Globus pallidus (tissue), 1 donor: ENCODE measurements at places on chromosomes 6 and 20.

- peak; percentile 5 for DNase-seq
Measured at GRCh38 chr20:53157443-53158408, 185.6 kb downstream of the TSHZ2 start.

- DNase-seq: peak; percentile 79
Measured at GRCh38 chr20:50242863-50243609, 52.4 kb downstream of the CEBPB start.

DNA sequence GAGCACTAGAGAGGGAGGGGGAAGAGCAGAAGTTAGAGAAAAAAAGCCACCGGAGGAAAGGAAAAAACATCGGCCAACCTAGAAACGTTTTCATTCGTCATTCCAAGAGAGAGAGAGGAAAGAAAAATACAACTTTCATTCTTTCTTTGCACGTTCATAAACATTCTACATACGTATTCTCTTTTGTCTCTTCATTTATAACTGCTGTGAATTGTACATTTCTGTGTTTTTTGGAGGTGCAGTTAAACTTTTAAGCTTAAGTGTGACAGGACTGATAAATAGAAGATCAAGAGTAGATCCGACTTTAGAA is 2.0 kb downstream of the ID4 start:
- DNase-seq: no peak

DNA sequence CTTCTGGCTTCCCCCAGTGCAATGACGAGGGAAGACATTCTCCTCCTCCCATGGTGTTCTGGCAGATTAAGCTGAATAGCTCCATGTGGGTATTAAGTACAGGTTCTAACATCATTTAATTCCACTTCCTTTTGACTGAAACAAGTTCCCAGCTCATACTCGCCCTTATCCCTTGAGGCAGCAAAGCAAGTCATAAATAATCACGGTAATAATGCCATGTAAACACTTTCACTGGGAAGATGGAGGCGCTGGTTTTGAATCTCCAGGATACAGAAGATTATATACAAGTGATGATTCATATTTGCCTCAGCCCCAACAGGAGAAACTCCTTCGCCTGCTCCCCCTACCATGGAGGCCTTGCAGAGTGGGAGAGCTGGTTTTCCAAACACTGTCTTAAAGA is 141.3 kb downstream of the PXDC1 start:
- no peak for DNase-seq

DNA sequence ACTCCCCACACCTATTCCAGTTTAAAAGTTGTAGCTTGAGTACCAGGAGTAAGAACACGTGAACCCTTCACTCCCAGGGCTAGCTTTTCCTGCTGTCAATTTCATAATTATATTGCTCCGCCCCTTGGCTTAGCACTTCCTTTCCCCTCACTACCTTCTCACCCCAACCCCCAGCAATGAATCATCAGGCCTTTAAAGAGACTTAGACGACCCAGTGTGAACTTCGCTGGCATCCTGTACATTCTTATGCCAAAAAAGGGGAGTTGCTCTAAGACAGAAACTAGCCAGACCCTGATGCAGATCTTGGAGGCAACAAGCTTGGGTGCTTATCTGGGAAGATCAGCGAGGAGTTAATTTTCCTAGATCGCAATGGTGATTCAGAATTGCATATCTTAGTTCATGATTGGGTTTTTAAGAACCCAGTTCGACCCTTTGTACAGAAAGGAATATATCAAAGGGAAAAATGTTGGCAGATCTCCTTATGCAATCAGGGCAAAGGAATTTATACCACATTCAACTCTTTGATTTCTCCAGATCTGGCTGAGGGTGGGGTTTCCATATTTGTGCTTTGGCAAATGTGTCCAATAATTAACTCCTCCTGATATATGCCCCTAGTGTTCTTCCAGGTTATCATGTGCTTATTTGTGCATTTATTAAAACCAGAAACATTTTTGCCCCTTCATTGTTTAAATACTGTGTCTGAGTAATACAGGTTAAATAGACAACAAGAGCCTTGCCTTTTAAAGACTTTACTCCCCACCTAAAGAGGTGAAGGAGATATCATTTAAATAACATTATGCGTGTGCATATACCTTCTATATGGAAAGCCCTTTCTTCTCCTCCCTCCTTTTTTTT is 8.1 kb upstream of the ATXN1 start:
- DNase-seq: no peak

DNA sequence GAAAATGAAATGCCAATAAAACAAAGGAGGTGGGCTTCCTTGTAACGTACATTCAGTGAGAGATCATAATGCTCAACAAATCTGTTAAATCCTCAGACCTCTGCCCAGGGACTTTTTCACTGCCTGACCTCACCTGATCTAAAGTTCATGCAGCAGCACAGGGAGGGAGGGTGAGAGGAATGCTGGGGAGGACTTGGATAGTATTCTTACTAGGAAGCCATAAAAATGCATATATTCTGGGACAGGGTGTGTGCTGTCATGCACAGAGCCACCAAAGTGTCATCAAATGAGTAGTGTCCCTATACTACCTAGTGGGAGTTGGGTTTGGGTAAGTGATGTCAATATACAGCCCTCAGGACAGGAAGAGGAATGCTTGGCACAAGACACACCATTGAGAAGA is 32.6 kb downstream of the CLIC5 start:
- DNase-seq: no peak

- peak; percentile 82 for DNase-seq
Measured at GRCh38 chr20:33443512-33444239, at the start of gene SNTA1. TSS of gene SNTA1 (minus strand) at chr20:33443763. CDS start at chr20:33443620, 143 bp downstream.

- peak; percentile 55 for DNase-seq
Measured at GRCh38 chr6:105164418-105164817, 15.4 kb downstream of the POPDC3 start.

GRCh38 chr20:14401479-14402138 is 64.2 kb upstream of the FLRT3 start:
- DNase-seq: no peak

GRCh38 chr6:41042226-41043055 is at the start of gene TSPO2:
TSS of gene TSPO2 (plus strand) at chr6:41042467. CDS start at chr6:41042986, 519 bp downstream.
- no peak for DNase-seq

DNA sequence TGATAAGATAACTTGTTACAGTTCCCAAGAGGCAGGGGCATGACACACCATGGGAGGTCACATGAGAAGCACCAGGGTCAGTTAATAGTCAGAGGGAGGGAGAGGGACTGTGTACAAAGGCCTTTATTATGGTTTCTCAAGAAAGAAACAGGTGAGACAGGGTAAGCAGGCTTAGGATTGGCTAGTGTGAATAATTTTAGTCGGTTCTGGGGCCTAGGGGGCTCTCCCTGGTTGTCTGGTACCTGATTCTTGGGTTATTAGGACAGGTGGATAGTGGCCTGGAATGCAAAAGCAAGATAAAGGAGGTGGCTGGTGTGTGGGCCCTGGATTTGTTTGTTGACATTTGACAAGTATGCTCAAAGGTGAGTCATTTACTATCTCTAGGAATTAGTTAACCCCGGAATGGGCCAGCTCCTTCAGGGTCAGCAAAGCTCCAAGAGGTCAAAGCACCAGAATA is 49.4 kb upstream of the MCUR1 start:
- no peak for DNase-seq

- DNase-seq: peak; percentile 76
Measured at GRCh38 chr6:28863604-28864325, 60.0 kb downstream of the TRIM27 start.

GRCh38 chr6:18451756-18452155 is 64.6 kb downstream of the RNF144B start:
- DNase-seq: no peak

DNA sequence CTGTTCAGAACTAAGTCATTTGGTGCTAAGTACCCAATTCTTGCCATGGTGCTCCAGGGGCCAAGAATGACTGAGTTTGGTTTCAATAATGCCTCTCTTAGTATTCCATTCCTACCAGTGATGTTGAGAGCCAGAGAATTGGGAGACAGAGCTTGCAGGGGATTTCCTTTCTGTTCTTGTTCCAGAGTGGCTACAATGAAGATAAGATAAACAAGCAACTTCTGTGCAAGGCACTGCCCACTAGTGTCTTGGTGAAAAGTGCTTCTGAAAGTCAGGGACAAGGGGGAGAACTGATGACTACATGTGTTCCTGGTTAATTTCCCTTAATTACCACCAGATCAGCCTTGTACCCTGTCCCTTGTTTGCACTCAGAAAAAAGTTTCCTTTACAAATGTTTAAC is 421.6 kb downstream of the BCKDHB start:
- no peak for DNase-seq

DNA sequence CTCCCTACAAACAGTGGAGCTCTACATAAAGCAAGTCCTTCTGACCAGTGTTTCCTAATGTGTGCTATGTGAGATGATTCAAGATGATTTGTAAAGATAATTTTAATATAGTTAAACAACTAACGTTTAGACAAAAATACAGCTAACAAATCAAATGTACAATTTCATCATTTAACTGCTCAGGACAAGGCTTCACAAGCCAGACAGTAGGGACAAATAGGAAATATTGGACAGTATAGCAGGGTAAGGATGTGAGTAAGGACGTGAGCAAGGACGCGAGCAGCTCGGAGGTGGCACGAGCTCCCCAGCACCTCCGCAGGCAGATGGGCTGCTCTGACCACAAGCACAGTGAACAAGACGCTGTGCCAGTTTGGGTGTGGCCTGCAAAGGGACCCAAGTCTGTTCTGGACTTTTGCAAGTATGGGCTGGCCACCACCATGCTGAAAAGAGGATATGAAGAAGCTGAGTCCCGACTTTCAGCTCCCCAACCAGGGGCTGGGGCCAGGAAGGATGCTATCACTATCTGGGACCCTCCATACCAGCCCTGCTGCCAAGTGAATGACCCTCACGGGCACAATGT is 14.5 kb downstream of the DIDO1 start:
- DNase-seq: no peak

DNA sequence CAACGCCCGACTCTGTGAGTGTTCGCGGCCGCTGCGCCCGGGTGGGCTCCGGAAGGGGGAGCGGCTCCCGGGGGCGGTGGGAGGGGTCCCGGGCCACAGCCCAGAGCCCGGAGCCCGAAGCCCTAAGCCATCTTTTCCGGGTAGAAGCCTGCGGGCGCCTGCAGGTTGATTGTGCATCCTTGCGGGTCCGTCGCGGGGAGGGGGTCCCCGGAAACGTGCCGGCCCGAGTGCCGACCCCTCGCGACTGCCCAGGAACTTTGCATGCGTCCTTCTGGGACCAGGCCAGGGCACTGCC is 413 bp downstream of the PTPRA start:
- DNase-seq: no peak

GRCh38 chr6:90218959-90219208 is 77.8 kb downstream of the BACH2 start:
- no peak for DNase-seq

GRCh38 chr6:133034509-133035206 is 206.5 kb upstream of the EYA4 start:
- no peak for DNase-seq

DNA sequence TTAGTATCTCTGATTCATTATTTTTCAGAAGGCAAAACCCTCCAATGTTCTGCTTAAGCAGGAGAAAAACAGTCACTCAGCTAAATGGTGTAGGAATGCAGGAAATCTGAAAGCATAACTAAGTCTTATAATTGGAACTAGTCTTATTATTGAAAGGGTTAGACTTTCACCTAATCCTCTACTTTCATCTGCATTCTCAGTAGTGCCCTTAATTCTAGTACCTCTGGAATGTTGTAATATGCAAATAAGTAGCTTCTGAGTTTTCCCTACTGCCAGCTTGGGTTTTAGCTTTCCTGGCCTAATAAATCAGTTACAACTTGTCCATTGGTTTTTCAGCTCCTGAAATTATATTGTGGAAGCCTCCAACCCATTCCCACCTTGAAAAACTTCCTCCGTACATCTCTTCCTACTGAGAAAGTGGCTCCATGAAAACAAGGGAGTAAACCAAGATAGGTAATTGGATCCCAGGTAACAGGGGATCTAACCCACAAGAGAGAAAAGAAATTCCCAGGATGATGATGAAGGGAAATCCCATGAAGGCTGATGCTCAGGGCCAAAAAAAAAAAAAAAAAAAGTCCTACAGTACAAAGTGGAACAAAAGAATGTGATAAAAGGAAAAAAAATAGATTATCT is 147.0 kb downstream of the TBC1D32 start:
- DNase-seq: no peak

- no peak for DNase-seq
Measured at GRCh38 chr6:21800948-21801438, 207.4 kb downstream of the SOX4 start.

DNA sequence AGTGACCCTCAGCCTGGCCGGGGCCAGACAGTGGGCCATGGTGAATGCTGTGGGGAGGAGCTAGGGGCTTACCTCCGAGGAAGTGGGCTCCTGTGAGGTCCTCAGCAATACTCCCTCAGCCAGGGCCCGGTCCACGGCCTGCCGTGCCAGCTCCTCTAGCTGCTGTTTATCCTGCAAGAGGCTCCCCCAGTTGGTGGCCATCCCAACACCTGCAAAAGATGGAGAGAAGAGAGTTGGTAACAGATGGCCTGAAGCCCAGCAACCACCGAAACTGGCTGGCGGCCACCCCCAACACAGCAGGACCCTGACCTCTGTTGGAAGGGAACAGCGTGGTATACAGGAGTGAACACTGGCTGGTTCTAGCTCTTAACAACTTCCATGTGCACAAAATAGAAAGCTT is 4.0 kb downstream of the GSS start:
- no peak for DNase-seq

- DNase-seq: no peak
Measured at GRCh38 chr6:158131926-158132325, 36.1 kb downstream of the SERAC1 start.

- DNase-seq: no peak
Measured at GRCh38 chr20:61937146-61937962, 128.3 kb downstream of the TAF4 start.

- no peak for DNase-seq
Measured at GRCh38 chr20:50335866-50336265, 145.2 kb downstream of the CEBPB start.

DNA sequence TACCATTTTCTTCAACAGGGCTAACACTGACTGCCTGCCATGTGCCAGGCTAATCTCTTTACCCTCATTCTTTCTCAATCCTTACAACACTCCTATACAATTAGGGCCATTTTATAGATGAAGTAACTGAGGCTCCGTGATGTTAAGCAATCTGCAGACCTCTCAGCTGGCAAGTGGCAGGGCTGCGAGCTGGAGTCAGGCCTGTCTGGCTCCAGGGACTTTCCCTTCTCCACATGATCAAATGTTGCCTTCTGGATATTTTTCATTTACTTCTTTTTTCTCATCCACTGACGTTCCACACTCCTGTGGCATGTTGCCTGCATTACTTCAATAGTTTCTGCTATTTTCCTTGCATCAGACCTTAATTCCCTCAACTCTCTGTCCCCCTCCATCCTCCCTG is 55.2 kb upstream of the TAGAP start:
- no peak for DNase-seq

- no peak for DNase-seq
Measured at GRCh38 chr6:5680095-5680494, 326.6 kb downstream of the NRN1 start.

DNA sequence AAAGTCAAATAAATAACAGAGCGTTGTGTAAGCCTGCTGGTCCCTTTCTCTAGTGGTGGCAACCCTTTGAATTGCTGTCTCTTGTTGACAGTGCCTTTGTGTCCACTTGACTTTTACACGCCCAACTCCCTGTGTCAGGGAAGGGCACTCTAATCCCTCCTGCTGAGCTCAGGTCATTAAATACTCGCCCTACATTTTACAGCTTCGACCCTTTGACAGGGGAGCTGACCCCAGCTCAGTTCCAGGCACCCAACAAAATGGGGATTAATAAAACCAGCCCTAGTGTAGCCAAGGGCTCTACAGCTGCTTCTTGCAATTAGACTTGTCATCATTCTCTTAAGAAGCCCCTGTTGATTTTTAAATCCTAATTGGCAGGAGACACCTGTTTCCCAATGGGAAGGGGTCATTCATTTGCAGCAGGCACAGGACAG is 308.2 kb downstream of the EYA4 start:
- DNase-seq: no peak

- peak; percentile 53 for DNase-seq
Measured at GRCh38 chr6:149840345-149841075, 23.6 kb downstream of the LRP11 start.
